ENCODE measurements at places on chromosomes 4 and X.

- DNase-seq: peak; percentile 80
Observed at GRCh38 chr4:186201535-186202230, 10.3 kb downstream of the CYP4V2 start.

- peak; percentile 85 for DNase-seq
Observed at GRCh38 chrX:132491191-132491590, 2.4 kb upstream of the MBNL3 start.

- DNase-seq: peak; percentile 58
Observed at GRCh38 chrX:56729152-56729850, at the start of gene NBDY. TSS of gene NBDY (plus strand) at chrX:56729243. CDS start at chrX:56729354, 111 bp downstream.

DNA sequence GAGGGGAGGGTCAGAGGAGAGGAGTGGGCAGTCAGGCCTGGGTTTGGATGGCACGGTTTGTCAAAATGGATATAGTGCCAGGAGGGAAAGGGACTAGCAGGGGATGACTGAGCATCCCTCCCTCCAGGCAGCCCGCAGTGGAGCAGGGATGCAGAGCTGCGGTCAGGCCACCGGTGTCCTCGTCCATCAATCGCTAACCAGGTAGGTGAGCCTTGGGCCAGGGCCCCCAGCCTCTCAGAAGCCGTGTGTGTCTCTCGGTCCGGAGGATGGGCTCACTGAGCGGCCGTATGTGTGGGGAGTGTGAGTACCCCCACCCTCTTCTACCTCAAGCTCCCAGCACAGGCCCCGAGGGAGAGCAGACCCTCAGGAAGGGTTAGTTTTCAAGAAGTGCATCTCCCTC lies 538 bp upstream of the CYTL1 start:
- no peak for DNase-seq

DNA sequence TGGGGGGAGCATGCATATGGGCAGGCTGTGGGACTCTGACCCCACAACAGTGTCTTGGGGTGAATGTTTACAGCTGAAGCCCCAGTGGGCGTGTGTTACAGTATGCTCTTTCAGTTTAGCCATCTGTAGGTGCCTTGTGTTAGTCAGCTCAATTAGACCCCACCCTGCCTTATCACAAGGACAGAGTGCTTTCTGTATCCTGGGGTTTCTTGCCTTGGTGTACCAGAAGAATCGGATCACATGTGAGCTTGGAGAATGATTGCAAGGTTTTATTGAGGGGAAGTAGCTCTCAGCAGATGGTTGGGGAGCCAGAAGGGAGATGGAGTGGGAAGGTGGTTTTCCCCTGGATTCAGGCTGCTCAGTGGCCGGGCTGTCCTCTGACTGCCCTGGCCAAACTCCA lies 27.3 kb downstream of the SH3BGRL start:
- DNase-seq: peak; percentile 90
